ENCODE measurements at places on chromosomes 12 and 14.

GRCh38 chr12:124592050-124592449, 24.6 kb upstream of the NCOR2 start:
- no peak for DNase-seq
- H3K4me3 ChIP-seq = no peak overlapping the region
- no peaks in the 10 kb centered on the region for H3K36me3 ChIP-seq
- peaks cover 14% of the 10 kb centered on the region for H3K4me1 ChIP-seq

DNA sequence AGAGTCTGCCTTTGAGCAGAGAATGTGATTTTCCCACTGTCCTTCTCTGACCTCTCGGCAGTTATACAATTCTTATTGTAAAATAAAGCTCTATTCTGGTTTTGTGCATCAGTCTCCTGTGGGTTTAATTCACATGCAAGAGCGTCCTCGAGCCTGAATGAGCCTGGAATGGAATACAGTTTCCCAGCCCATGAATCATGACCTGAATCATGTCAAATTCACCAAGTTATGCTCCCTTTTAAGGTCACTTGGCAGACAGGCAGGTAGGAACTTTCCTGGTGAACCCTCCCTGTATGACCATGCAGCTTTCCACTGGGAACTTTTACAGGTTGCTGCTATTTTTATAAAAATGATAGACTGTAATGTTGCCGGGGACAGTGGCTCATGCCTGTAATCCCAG, 41.7 kb downstream of the BICD1 start:
- H3K27me3 ChIP-seq = no peaks in the 10 kb centered on the region
- DNase-seq = no peak

DNA sequence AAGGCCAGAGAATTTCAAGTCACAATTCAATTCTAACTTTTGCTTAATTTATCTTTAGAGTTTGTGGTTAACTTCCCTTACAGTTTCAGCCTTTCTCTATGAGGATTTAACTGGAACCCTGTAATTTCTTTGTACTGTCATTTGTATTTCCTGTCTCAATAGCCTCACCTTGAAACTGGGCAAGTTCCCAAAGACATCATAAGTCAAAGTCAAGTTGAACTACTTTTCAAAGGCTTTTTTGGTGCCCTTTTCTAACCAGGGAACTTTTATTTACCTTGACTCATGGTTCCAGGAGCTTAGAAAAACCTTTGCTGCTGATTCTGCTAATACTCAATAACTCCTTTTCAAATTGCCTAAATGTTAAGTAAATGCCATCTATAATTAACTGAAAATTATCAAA, 200.8 kb upstream of the KRR1 start:
- DNase-seq = no peak
- H3K36me3 ChIP-seq = no peaks in the 10 kb centered on the region
- peak overlapping the region; percentile 63 for H3K27ac ChIP-seq
- H3K4me3 ChIP-seq = no peak overlapping the region
- no peaks in the 10 kb centered on the region for H3K27me3 ChIP-seq

GRCh38 chr14:96393071-96393691, 1.3 kb downstream of the AK7 start:
- DNase-seq = no peak
- H3K27ac ChIP-seq = no peak overlapping the region
- H3K4me1 ChIP-seq = no peaks in the 10 kb centered on the region
- H3K36me3 ChIP-seq = no peaks in the 10 kb centered on the region
- no peaks in the 10 kb centered on the region for H3K27me3 ChIP-seq
- peak overlapping the region; percentile 78 for H3K4me3 ChIP-seq

DNA sequence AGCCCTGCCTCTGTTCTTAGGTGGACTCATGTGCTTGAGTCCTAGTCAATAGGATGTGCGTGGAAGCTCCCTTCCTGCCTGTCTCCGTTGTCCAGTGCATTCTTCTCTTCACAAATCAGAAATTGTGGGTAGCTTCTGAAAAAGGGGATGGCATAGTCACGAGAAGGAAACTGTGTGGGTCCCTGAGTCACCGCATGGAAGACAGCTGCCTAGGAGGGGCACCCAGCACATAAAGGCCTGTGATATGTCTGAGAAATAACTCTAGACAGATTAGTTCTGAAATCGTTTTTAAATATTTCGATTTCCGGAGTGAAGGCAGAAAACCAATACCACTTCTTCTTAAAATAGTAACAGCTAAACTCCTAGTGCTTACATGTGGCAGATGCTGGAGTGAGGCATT, 974.4 kb downstream of the BCL11B start:
- H3K36me3 ChIP-seq = no peaks in the 10 kb centered on the region
- no peak overlapping the region for H3K27ac ChIP-seq
- no peaks in the 10 kb centered on the region for H3K4me1 ChIP-seq
- H3K27me3 ChIP-seq = no peaks in the 10 kb centered on the region
- no peak for DNase-seq

DNA sequence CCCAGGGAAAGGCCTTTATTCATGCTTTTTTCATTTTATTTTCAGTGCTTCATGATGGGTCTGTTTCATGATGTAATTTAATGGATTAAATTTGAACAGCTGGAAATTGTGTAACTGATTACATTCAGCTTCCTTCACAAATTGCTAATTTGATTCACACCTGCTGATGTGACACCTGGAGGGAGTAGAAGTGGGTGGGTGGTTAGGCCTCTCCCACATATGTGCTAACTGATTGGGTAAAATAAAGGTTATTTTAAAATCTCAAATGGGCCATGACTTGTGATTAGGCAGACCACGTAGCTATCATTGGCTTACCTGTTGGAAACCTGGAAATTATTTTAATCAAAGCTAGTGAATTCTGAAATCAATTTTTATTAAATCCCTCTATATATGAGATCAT, 142.1 kb downstream of the GXYLT1 start:
- no peaks in the 10 kb centered on the region for H3K4me1 ChIP-seq
- DNase-seq = no peak
- H3K27me3 ChIP-seq = peaks cover 5% of the 10 kb centered on the region
- H3K4me3 ChIP-seq = no peak overlapping the region
- H3K27ac ChIP-seq = no peak overlapping the region

GRCh38 chr12:82326905-82327503, 31.2 kb downstream of the CCDC59 start:
- H3K4me3 ChIP-seq = no peak overlapping the region
- peak; percentile 36 for DNase-seq
- H3K36me3 ChIP-seq = no peaks in the 10 kb centered on the region
- H3K4me1 ChIP-seq = no peaks in the 10 kb centered on the region
- no peak overlapping the region for H3K27ac ChIP-seq

- DNase-seq = peak; percentile 18
- H3K27ac ChIP-seq = peak overlapping the region; percentile 44
- H3K27me3 ChIP-seq = no peaks in the 10 kb centered on the region
- H3K4me1 ChIP-seq = peaks cover 25% of the 10 kb centered on the region
- no peaks in the 10 kb centered on the region for H3K36me3 ChIP-seq
These were observed 3.9 kb upstream of the TMTC2 start for GRCh38 chr12:82682851-82683261.

- H3K4me3 ChIP-seq = no peak overlapping the region
- H3K27me3 ChIP-seq = no peaks in the 10 kb centered on the region
- no peaks in the 10 kb centered on the region for H3K36me3 ChIP-seq
- DNase-seq = no peak
- H3K27ac ChIP-seq = no peak overlapping the region
These were observed 146.4 kb upstream of the LMNTD1 start for GRCh38 chr12:25699454-25699853.

DNA sequence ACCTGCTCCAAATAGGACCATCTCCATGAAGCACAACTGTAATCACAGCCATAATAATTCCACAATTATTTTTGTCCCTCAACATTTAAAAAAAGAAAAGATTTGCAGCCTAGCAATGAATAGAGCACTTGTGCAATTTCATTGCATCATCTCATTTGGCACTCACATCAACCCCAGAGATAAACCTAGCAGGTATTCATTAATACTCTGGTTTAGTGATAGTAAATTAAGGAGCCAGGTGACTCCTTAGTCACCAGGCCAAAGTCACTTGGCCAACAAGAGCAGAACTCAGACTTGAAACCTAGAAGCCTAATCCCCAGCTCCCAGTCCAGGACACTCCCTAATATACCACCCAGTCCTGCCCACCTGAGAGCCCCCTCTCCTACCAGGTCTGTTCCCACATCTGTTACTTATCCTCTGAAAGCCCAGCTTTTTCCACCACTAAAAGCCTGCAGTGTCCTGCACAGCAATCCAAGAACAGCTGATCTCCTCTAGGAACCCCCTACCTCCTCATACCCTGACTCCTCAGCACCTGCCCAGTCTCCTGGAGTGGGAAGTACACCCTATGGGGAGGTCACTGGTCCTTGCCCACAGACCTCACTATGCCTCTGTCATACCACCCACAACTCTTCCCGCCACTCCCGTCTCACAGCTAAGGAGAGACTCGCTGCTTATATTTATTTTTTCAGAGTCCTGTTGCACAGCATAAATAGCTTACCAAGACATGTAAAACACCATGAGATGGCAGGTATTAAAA, 22.1 kb downstream of the OR10P1 start:
- no peak overlapping the region for H3K4me3 ChIP-seq
- H3K27me3 ChIP-seq = peaks cover 5% of the 10 kb centered on the region
- no peaks in the 10 kb centered on the region for H3K36me3 ChIP-seq
- DNase-seq = no peak

DNA sequence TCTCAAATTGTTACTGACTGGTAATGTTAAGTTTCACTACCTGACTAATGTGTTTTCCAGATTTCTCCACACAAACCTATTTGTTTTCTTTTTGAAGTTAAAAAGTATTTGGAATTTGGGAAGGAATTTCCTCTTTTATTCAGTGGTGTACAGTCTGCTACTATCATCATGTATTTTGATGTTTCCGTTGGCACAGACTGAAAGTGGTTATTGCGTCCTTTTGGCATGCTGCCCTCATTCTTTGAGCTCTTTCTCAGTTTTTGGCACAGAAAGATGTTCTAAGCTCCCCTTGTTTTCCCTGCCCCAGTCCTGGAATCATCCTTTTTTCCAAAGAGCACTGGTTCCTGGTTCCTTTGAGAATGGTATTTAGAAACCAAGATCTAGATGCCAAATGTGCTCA, 31.4 kb upstream of the RTRAF start:
- H3K27ac ChIP-seq = no peak overlapping the region
- no peak for DNase-seq
- no peaks in the 10 kb centered on the region for H3K36me3 ChIP-seq
- H3K4me1 ChIP-seq = no peaks in the 10 kb centered on the region
- no peaks in the 10 kb centered on the region for H3K27me3 ChIP-seq

- H3K36me3 ChIP-seq = no peaks in the 10 kb centered on the region
- no peaks in the 10 kb centered on the region for H3K27me3 ChIP-seq
- H3K4me1 ChIP-seq = no peaks in the 10 kb centered on the region
- no peak overlapping the region for H3K27ac ChIP-seq
- no peak overlapping the region for H3K4me3 ChIP-seq
These were observed 14.0 kb downstream of the TMEM30B start for GRCh38 chr14:61266891-61267740.

DNA sequence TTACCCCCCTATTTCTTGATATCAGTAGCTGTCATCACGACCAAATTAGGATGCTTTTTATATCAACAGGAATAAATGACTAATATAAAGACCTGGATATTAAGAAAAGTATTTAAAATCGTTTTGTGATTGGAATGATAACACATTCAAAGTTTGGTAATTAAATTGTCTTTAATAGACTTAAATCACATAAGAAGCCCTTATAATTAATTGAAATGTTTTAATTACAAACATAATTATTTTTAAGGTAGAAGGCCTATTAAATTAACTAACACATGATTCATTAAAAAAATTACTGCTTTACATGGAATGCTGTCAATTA, 412.4 kb downstream of the FUT8 start:
- no peak overlapping the region for H3K4me3 ChIP-seq
- H3K27me3 ChIP-seq = no peaks in the 10 kb centered on the region
- no peak overlapping the region for H3K27ac ChIP-seq
- H3K4me1 ChIP-seq = no peaks in the 10 kb centered on the region
- H3K36me3 ChIP-seq = no peaks in the 10 kb centered on the region
- no peak for DNase-seq

- no peaks in the 10 kb centered on the region for H3K27me3 ChIP-seq
- H3K36me3 ChIP-seq = no peaks in the 10 kb centered on the region
- H3K4me1 ChIP-seq = no peaks in the 10 kb centered on the region
- DNase-seq = no peak
- no peak overlapping the region for H3K27ac ChIP-seq
These were observed 3.0 kb downstream of the KRT73 start for GRCh38 chr12:52615208-52615868.

DNA sequence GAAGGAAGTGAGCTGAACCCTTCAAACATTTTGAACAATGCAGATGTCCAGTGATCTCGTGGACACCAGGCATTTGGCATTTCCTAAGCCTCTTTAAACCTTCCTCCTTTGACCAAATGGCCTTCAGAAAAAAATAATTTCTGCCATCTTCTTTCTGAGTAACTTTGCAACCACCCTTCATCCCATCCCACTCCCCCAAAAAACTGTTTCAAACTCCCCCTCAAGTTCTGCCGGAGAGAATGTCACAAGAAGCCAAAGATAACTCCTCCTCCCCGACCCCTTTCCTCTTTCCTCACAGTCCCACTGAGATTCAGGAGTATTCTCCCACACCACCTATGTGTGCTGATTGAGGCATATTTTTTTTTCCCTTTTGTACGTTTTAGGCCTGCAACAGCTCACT, 1.7 kb downstream of the KSR2 start:
- no peak for DNase-seq
- no peak overlapping the region for H3K4me3 ChIP-seq
- H3K4me1 ChIP-seq = peaks cover 9% of the 10 kb centered on the region
- no peaks in the 10 kb centered on the region for H3K36me3 ChIP-seq
- H3K27me3 ChIP-seq = no peaks in the 10 kb centered on the region
- H3K27ac ChIP-seq = no peak overlapping the region

DNA sequence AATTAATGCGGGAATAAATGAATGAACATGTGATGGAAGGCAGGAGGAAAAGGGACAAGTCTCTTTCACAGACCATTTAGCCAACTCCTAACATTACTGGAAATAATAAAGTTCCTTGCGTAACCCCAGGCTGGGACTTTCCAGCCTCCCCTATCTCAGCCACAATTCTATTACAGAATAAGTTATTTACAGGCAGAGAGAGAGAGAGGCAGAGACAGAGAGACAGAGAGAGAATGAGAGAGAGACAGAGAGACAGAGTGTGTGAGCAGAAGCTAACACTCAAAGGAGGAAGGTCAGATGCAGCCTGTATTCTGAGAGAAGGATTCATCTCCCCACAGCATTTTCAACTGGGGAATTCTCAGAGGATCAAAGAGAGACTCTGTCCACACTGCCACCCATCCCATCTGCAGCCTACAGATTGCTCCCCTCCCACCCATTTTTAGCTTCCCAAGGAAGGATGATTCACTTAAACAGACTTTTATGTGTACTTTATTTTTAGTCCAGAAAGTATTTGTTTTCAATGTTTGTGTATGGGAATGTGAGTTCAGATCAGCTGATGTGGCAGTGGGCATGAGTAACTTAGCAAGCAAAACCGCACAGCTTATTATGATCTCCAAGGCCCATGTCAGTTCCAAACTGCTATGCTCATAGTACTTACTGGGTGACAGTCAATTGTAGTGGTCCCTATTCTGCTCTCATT, 165.7 kb downstream of the CAND1 start:
- peak; percentile 70 for DNase-seq
- H3K4me1 ChIP-seq = peaks cover 20% of the 10 kb centered on the region
- 0 out of 2 replicates have a peak overlapping the region, but pooled peaks have one; percentile 12 for H3K27ac ChIP-seq
- no peaks in the 10 kb centered on the region for H3K27me3 ChIP-seq

- H3K4me1 ChIP-seq = no peaks in the 10 kb centered on the region
- no peak overlapping the region for H3K4me3 ChIP-seq
- H3K27ac ChIP-seq = no peak overlapping the region
- no peaks in the 10 kb centered on the region for H3K36me3 ChIP-seq
- H3K27me3 ChIP-seq = peaks cover 100% of the 10 kb centered on the region
- DNase-seq = peak; percentile 0
These were observed 378.1 kb downstream of the ALG10 start for GRCh38 chr12:34400411-34400881.

- no peak overlapping the region for H3K4me3 ChIP-seq
- DNase-seq = no peak
These were observed 31.5 kb upstream of the GZMB start for GRCh38 chr14:24665440-24665991.

Measured in PC-9 (cell line).